Stimulated activated CD4-positive, alpha-beta T cell treated with anti-CD3 and anti-CD28 coated beads, Interleukin-4, amount 100 ng/mL, for 48 hours (primary cell): ENCODE measurements at places on chromosomes 7 and 10.
A peak's percentile ranks its signal among the peaks of the same experiment; 100 is the strongest.

- DNase-seq: peak; percentile 85
These were observed 1.7 kb upstream of the MYO1G start for GRCh38 chr7:44980393-44981034.

- DNase-seq: peak; percentile 83
These were observed at the start of gene ZNF394 for GRCh38 chr7:99499721-99500636. Gene ZNF394, minus strand, starts transcription at chr7:99500281. Its CDS starts 188 bp downstream, at chr7:99500093.

- DNase-seq: peak; percentile 43
These were observed 700 bp downstream of the SMC3 start for GRCh38 chr10:110568055-110568735.

- no peak for DNase-seq
These were observed 164.6 kb upstream of the PPP1R3A start for GRCh38 chr7:114083166-114084001.

DNA sequence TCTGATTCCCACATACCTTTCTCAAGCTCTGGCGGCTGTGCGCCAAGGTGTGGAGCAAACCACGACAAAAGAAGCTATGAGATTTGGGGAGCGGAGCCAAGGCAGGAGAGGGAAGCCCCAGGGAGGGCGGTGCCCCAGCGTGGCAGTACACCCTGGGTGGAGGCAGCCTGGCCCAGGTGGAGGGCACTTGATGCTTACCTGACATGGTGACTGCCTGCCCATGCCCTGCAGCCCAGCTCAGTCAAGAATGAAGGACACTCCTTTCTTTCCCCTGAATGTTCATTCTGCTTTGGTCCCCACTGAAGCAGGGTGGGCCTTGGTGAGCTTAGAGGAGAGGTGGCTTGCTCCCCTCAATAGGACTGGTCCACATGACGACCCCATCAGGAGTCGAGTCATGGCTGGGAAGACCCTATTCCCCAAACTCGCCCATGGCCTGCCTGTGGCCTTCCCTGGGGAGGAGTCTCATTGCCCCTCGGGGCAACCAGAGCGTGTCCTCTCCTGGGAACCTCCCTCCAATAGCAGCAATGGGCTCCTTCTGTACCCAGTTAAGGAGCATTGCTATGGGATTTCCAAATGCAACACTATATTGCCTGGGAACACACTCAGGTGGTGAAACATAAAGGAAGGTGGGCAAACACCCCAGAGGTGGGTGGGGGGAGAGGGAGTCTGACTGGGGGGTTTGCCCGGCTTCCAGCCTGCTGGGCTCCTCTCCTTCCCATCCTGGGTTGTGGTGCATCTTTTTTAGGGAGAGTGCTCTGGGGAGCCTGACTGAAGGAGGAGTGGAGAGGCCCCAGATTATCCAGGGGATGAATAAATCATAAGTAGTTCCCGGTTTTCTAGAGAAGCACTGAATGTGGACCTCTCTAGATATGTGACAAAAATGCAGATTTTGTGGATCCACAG lies 22.7 kb downstream of the RAMP3 start:
- no peak for DNase-seq

DNA sequence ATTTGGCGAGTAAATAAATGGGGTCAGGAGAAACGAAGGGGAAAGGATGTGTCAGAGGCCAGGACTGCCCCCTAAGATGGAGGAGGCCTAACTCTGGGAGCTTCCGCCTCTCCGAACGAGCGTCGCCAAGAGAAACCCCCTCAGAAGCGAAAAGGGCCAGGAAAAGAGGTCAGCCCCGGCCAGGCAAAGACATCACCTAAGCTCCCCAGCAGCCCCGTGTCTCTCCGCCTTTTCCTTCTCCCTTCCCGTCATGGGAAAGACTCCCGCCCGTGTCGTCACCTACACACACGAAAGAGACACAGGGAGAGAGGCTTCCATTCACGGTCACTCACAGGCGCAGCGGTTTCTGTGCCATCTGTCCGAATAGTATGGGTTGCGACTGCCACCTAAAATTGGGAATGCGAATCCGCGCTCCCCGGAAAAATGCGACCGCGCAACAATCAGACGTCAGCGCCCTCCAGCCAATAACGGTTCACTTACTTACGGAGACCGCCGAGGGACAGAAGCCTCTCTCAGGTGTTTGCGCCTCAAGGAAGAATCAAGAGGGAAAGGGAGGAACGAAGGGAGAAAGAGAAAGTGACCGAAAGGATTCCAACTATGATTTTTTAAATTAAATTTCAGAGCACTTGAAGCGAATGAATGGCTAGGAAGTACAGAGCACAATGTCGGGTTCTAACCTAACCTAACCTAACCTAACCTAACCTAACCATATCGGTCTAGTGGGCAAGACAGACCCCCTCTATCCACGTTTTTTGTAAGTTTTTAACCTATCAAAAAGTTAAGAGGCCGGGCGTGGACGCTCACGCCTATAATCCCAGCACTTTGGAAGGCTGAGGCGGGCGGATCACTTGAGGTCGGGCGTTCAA lies at the start of gene CWF19L1:
CWF19L1 (minus strand) TSS at position 400 of the 866 bp plus-strand sequence; CDS start at position 355, 45 bp downstream.
- peak; percentile 68 for DNase-seq

DNA sequence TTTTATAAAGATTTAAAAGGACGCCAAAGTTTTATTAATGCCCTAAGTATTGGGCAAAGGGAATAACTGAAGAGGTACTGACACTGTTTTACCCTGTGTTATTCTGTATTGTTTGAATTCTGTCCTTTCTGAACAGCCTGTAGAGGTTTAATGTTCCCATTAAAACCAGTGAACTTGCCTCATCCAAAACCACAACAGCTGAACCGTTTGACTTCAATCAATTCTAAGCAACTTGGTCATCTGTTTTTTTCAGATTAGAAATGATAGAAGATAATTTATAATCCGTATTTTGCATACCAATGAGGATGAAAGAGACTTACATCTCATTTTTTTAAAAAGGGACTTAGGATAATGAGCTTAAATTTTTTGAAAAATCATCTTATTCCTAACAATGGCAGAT lies 40.4 kb downstream of the HACD1 start:
- no peak for DNase-seq

GRCh38 chr10:88471899-88472298 lies 111.2 kb downstream of the RNLS start:
- DNase-seq: no peak

GRCh38 chr10:63415640-63416244 lies 50.0 kb downstream of the JMJD1C start:
- DNase-seq: no peak

DNA sequence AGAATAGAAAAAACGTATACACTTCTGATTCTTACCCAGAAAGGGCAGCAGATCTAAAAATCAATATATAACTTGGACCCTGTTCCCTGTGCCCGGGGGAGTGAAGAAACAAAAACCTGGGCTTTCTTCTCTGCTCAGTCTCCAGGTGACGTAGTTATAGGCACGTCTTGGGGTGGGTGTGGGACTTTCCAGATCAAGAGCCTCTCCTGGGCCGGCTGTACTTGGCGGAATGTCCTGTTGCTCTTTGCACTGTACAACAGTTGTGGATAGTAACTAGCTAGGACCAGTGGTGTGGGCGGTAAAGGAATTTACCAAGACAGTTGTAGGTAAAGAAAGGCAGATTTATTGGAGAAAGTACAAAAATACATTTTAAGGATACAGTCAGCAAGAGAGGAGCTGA lies 40.4 kb upstream of the STEAP4 start:
- no peak for DNase-seq

GRCh38 chr7:32023376-32023775 lies 46.8 kb downstream of the PDE1C start:
- no peak for DNase-seq

DNA sequence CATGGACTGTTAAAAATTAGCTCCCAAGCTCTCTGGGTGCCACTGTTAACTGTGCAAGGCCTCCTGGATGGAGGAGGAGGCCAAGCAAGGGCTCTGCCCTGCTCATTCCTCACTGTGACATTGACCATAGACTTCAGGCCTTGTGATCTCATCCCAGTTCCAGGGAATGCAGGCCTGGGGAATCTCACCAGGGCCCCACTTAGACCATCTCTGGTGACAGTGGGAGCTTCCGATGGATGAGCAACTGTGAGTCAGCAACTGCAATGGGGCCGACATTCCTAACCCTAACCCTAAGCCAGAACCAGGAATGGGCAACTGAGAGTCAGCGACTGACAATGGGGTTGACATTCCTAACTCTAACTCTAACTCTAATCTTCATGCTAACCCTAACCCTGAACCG lies 50.4 kb upstream of the MSMB start:
- no peak for DNase-seq
